ENCODE measurements at places on chromosomes 13 and 19.

- no peak for DNase-seq
Measured at GRCh38 chr13:65633806-65634205, 1596.3 kb downstream of the PCDH9 start.

GRCh38 chr13:44906713-44907112 lies 82.6 kb downstream of the NUFIP1 start:
- no peak for DNase-seq

- DNase-seq = no peak
Measured at GRCh38 chr19:48506138-48506733, 5.4 kb downstream of the LMTK3 start.

- DNase-seq = no peak
Measured at GRCh38 chr19:14073925-14074838, 1.6 kb downstream of the MISP3 start.

- no peak for DNase-seq
Measured at GRCh38 chr13:31444266-31444856, 244.6 kb downstream of the B3GLCT start.

DNA sequence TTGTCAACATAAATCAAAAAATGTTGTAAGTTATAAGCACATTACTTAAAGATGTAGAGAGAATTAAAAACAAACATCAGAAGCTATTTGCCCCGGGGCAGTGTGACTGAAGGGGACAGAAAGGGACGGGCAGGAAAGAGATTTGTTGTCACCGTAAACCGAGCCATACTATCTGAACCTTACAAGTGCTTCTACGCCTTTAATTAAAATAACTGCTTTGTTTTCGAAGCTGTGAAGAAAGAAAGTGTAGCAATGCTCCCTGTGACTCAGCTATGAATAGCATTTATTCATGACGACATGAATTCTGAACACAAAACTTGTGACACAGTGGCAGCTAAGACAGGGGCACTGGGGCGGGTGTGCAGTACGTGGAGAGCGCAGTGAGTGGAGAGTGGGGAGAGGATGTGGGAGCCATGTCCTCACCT lies 30.0 kb downstream of the ZNF787 start:
- DNase-seq = no peak

- DNase-seq = no peak
Measured at GRCh38 chr13:81442904-81443303, 1102.0 kb upstream of the SPRY2 start.

GRCh38 chr19:21835429-21835809 lies 563 bp downstream of the ZNF43 start:
- no peak for DNase-seq
